WTC11 (cell line): ENCODE measurements at places on chromosomes 3 and 15. TPM values are rescaled to one million over a fixed set of nuclear protein-coding genes. Genes with fewer than 3 reads are reported as not detected.

The GATA2 gene
- total RNA-seq, result 1.3 to 1.6 TPM (median 1.5 TPM) in 3 replicates

The TLNRD1 gene
- 21.4 to 26.7 TPM (median 22.3 TPM) in 3 replicates for total RNA-seq

The CLCN2 gene
- 15.7 to 22.6 TPM (median 17.0 TPM) in 3 replicates for total RNA-seq

The HIGD2B gene
- total RNA-seq, result 0.18 TPM in 1 of 3 replicates, not detected in the others

The ATP13A4 gene
- total RNA-seq, result 0.18 to 0.60 TPM (median 0.20 TPM) in 3 replicates

The SEMA3G gene
- 1.6 to 2.5 TPM (median 2.5 TPM) in 3 replicates for total RNA-seq

DNA sequence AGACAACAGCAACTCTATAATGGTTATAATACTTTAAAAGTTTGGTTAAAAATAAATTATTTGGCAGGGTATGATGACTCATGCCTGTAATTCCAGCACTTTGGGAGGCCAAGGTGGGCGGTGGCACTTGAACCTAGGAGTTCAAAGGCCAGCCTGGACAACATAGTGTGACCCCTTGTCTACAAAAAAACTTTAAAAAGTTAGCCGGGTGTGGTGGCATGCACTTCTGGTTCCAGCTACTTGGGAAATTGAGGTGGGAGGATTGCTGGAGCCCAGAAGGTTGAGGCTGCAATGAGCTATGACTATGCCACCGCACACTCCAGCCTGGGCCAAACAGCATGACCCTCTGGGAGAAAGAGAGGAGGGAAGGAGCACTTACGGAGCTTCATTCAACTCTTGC is 7.7 kb upstream of the TRPC1 start:
- peaks cover 4% of the 10 kb centered on the region; the same call in 1 of the 2 replicates for H3K27me3 ChIP-seq
- no peak overlapping the region for H3K27ac ChIP-seq
- DNase-seq, result no peak
- H3K4me3 ChIP-seq, result no peak overlapping the region
- H3K36me3 ChIP-seq, result no peaks in the 10 kb centered on the region

- H3K4me1 ChIP-seq, result peaks cover 11% of the 10 kb centered on the region
- DNase-seq, result no peak
- no peak overlapping the region for H3K27ac ChIP-seq
- H3K27me3 ChIP-seq, result no peaks in the 10 kb centered on the region; the same call in 1 of the 2 replicates
- H3K4me3 ChIP-seq, result no peak overlapping the region
Measured at GRCh38 chr15:44668921-44669320, 5.5 kb upstream of the SPG11 start.

DNA sequence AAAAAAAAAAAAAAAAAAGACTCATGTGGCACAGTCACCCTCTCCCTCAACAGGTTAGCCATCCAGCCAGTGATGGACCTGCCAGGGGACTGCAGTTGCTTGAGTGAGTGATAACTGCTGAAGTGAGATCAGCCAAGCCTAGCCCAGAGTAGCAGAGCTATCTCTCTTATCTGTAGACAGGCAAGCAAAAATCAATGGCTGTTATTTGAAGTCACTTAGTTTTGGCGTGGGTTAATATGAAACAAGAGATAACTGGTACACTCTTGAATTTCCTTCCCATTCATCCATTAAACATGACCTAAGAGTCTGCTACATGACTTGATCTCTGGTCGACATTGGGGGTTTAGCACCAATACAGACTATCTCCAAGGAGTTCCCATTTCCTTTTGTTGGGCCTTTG is 51.2 kb upstream of the TNIK start:
- H3K4me1 ChIP-seq, result no peaks in the 10 kb centered on the region
- H3K36me3 ChIP-seq, result no peaks in the 10 kb centered on the region
- H3K4me3 ChIP-seq, result no peak overlapping the region
- H3K27me3 ChIP-seq, result no peaks in the 10 kb centered on the region

DNA sequence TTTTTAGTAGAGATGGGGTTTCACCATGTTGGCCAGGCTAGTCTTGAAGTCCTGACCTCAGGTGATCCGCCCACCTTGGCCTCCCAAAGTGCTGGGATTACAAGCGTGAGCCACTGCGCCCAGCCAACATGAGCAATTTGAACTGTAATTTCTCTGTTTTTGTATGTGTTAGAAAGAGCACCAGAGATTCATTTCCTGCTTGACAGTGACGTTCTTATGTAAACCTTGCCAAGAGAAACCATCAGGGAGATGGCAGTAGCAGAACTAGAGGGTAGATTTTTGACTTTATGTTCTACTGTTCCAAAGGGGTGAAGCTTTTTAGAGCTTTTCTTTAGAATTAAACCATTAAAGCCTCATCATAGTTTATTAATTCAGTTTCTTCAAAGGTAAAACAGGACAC is 148.1 kb upstream of the UMPS start:
- no peak for DNase-seq
- H3K36me3 ChIP-seq, result no peaks in the 10 kb centered on the region
